ENCODE measurements at places on chromosomes 3 and 15.

GRCh38 chr3:4416427-4416945, 50.6 kb downstream of the SUMF1 start:
- no peak for DNase-seq

- peak; percentile 30 for DNase-seq
These were observed 189.3 kb downstream of the SV2B start for GRCh38 chr15:91289324-91289723.

- no peak for DNase-seq
These were observed 73.3 kb upstream of the AKAP13 start for GRCh38 chr15:85306946-85307686.

DNA sequence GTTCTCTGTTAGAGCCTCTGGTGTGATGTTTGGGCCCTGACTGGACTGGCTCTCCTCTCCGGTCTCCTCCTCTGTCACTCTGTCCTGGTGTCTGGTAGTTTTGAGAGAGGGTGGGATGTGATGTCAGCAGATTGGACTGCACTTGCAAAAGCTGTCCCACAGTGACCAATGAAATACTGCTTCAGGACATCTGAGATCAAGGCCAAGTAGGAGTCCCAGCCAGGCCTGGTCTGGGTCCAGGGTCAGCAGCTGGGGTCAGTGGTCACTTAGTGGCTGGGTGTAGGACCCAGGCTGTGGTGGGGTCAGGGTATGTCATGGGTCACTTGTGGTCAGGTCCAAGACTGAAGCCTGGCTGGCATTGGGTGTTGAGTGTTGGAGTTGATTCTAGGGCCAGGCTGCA, 20.9 kb downstream of the ALDH1L1 start:
- no peak for DNase-seq

GRCh38 chr3:138188013-138188730, 1.1 kb downstream of the ARMC8 start:
- no peak for DNase-seq

DNA sequence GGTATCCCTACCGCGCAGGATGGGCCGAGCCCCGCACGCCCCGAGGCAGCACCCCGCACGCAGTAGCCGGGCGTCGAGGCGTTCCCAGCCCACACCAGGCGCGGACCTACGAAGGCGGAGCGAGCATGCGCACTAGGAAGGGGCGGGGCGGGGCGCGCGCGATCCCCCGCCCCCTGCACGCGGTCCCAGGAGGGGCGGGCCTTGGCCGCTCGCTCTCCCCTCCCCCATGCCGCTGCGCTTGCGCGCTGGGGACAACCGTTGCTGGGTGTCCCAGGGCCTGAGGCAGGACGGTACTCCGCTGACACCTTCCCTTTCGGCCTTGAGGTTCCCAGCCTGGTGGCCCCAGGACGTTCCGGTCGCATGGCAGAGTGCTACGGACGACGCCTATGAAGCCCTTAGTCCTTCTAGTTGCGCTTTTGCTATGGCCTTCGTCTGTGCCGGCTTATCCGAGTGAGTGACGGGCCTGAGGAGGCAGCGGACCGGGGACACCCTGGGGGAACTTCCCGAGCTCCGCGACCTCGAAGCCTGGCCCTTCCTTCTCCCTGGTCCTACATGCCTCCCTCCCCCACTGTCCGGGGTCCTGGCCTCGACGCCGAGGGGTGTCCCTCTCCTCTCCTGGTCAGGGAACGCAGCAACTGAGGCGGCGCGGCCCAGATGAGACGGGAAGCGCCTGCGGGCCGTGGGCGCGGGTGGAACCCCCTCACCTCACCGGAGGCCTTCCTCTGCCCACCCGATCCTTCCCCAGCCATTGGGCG, at the start of gene SPESP1:
TSS of gene SPESP1 (plus strand) at position 258 of the 755 bp plus-strand sequence. CDS start at position 387, 129 bp downstream.
- no peak for DNase-seq

DNA sequence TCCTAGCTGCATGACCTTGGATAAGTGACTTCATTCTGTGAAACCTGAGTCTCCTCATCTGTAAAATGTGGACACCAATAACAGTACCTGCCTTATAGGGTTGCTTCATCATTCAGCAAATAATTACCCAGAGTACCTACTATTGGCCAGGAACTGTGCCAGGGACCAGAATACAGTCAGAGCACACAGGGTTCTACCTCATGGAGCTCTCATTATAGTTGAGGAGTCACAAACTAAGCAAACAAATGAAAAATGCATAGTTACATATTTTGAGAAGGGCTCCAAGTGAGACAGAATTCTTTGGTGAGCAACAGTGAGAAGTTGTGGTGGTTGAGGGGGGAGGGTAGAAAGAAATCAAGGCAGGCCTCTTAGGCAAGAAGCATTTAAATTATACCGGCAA, 308.6 kb upstream of the WNT5A start:
- no peak for DNase-seq

DNA sequence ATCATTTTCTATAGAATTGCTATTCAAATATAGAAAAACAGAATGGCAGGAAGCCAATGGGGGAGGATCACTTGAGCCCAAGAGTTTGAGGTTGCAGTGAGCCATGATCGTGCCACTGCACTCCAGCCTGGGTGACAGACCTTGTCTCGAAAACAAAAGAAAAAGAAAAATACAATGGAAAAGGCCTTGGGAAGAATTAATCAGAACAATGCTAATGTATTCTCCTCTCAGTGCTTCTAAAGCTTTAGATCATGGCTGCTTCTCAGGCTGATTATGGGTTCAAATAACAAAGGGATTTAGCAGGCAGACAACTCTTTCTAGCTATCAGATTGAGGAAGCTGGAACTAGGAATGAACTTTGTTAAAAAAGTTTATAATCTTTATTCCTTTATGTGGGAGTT, 115.8 kb downstream of the PDCD6IP start:
- DNase-seq, result no peak

DNA sequence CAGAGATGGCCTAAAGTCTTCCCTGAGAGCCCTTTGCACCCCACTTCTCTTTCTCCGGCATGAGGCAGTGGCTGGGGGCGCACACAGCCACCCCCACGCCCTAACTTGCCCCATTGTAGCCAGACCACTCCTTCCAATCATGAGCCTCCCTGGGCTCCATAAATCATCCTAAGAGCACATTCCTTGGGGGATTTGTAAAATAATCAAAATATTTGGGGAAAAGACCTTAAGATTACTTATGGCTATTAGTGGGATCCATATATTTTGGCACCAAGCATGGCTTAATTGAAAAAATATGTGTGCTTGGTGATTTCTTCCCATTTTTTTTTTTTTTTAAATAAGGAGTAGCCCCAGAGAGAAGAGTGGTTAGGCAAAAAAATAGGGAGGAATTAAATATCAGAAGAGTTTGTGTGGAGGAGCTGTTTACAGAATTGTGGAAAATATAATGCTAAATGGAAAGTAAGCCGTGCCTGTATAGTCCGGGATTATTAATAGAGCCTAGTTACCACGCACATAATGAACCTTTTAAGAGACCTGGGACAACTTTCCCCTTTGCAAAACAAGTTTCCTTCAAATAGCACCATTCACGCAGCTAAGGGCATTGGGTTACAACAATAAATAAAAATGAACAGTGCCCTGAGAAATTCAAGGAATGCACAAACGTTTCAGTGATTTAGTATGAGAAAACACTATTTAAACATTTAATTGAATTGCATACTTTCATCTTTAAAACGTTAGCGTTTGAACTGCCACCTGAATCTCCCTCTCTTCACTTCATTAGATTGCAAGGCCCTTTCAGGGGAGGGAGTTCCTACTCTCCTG, 46.1 kb downstream of the SMAD6 start:
- no peak for DNase-seq

GRCh38 chr15:90340345-90340744, 11.7 kb upstream of the ZNF774 start:
- no peak for DNase-seq

- DNase-seq, result no peak
These were observed 102.2 kb downstream of the P3H2 start for GRCh38 chr3:190018460-190018859.

GRCh38 chr3:195366200-195366925, 76.5 kb downstream of the ACAP2 start:
- no peak for DNase-seq

GRCh38 chr15:91291673-91292072, 191.6 kb downstream of the SV2B start:
- DNase-seq, result peak; percentile 15

GRCh38 chr3:52253314-52254304, 8.1 kb downstream of the PPM1M start:
- DNase-seq, result no peak

DNA sequence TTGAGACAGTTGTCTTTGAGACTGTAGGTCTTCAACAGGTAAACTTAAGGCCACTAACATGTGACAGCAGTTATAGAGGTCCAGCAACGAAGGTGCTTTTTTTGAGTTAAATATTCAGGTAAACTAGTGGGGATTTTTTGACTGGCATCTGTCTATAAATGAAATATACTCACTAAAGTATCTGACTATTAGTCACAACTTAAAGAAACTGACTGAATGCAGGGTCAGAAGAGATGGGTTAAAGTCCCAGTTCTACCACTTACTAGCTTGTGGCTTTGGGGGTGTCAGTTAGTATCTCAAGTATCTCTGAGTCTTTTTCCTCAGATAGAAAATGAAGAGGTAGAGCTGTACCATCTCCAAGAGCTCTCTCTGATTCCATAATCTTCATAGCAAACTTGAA, 18.0 kb downstream of the MIX23 start:
- DNase-seq, result no peak

GRCh38 chr3:158711886-158712285, 20.4 kb downstream of the RARRES1 start:
- DNase-seq, result no peak

DNA sequence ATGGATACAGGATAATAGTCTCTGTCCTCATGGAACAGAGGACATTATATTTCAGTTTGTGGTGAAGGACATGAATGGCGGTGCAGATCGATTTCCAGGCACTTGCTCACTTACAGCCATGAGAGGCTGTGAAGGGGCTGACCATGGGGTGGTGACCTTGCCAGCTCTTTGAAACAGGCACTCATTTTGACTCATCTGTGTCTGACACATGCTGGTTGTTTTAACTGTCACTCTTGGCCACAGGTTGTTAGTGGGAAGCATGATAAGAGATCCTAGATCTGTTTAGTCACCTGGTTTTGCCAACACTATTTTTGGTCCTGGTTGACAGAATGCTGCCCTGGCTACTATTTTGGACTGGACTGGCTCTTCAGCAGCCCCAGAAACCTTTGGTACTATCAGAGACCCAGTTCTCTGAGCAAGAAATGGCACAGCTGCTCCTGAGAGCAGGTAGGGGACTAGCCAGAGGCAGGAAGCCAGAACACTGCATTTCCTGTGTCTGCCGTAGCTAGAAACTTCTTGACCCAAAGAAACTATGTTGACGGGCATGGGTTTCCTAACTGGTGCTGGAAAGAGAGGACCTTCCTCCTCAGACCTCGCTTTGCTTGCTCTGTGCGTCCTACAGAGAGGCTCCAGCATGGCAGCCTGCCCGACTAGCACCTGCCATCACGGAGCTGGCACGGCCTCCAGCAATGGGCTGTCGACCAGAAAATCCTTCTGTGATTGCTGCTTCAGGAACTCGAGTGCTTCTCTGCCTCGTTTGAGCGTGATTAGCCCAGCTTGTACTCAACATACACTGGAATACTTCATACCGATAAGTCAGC, 6.3 kb downstream of the PXYLP1 start:
- DNase-seq, result no peak

GRCh38 chr15:62887113-62887570, 155.4 kb upstream of the TPM1 start:
- no peak for DNase-seq

GRCh38 chr15:23532024-23532423, 33.5 kb upstream of the MKRN3 start:
- no peak for DNase-seq

DNA sequence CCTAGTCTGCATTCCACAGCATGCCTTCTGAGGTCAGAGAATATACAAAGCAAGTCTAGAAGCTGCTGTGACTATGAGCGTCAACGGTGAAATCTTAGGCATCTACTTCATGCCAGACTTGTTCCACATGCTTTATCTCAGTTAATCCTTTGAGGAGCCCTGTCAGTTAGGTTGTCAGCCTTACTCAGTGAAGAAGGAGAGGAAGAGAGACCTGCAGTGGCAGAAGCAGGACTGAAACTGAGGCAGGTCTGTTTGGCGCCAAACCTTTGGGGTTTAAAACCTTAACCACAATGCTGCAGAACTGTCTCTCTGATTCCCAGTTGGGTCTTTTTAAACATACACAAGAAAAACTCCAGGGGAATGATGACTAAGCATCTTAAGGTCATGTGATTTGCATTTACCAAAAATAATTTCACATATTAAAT, 139.0 kb upstream of the LIPC start:
- no peak for DNase-seq

- peak; percentile 19 for DNase-seq
These were observed 14.6 kb downstream of the PLSCR5 start for GRCh38 chr3:146590521-146590920.

- no peak for DNase-seq
These were observed 89.4 kb upstream of the ANKRD34C start for GRCh38 chr15:79193103-79193502.

DNA sequence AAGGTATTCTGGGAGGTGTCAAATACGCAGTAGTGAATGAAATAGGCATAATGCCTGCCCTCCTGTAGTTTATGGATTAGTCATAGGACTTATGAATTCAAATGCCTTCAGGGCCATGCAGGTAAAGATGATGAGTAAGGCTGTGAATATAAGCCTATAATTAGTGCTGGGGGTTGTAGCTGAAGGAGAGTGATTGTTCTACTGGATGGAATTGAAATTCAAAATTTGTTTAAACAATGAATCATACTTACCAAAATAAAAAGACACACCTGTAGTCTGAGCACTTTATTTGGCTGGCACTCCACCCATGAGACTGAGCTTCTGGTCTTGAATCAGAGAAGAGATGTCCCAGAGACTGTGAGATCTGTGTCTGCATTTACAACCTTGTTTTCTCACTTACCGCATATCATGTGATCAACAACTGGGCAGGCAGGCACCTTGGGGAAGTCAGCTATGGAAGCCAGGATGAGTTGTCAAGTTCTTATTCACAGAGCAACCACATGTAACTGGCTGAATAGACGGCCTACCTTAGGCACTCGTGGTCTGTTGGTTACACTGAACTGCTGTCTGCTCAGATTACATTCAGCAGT, 291.8 kb downstream of the NAALADL2 start:
- DNase-seq, result no peak

DNA sequence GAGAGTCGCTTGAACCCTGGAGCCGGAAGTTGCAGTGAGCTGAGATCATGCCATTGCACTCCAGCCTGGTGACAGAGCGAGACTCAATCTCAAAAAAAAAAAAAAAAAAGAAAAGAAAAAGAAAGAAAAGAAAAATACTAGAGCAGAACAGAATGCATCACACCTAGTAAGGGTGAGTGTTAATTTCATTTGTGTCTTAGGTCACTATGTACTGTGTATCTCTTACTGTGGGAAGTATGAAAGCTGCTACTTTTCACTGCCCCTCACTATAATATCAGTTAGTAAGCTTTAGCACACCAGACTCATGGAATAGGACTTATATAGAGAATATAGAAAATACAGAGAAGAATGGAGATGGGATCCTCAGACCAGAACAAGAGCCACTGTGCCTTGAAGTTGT, 45.9 kb upstream of the RASA2 start:
- DNase-seq, result no peak

DNA sequence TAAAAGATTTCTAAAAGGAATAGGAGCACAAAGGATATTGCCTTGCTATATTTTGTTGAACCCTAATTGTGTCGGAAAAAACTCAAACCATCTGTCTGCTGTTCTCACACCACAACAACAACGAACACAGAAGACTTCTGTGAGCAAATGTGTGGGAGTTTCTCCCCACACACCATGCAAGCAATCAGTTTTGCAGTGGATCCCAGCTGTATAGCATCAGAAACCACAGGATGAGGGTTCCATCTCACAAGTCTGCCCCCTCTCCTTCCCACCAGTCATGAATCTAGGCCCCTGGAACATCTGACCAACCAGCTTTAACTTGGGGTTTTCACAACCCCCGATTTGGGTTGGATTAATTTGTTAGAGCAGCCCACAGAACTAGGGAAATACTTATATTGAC, 91.3 kb upstream of the SLC4A7 start:
- no peak for DNase-seq
